ENCODE measurements at places on chromosomes 5 and 9. TPM values are rescaled to one million over a fixed set of nuclear protein-coding genes. Genes with fewer than 3 reads are reported as not detected.

The IL31RA gene
- 0.68 TPM for total RNA-seq

The DMRT2 gene
- not detected for total RNA-seq

The CCL27 gene
- total RNA-seq = not detected

The IRGM gene
- total RNA-seq = not detected

The IFNA21 gene
- not detected for total RNA-seq

The NANS gene
- total RNA-seq = 109 TPM

The NTRK2 gene
- total RNA-seq = 0.20 TPM

The LHX3 gene
- total RNA-seq = not detected

The ARID3C gene
- not detected for total RNA-seq

The BICD2 gene
- total RNA-seq = 20.1 TPM

The PCDHGA6 gene
- 1.3 TPM for total RNA-seq

The FKBP15 gene
- 19.1 TPM for total RNA-seq

The GBGT1 gene
- total RNA-seq = 1.3 TPM

The RNF44 gene
- total RNA-seq = 1.6 TPM

The GFI1B gene
- not detected for total RNA-seq

The PCDHA6 gene
- 0.12 TPM for total RNA-seq

The LCN15 gene
- not detected for total RNA-seq

The SHC3 gene
- 1.7 TPM for total RNA-seq

The MSX2 gene
- total RNA-seq = 3.8 TPM

The FOXD4L5 gene
- not detected for total RNA-seq

The ENG gene
- 32.1 TPM for total RNA-seq

The HAVCR1 gene
- total RNA-seq = not detected

The FABP6 gene
- total RNA-seq = 3.6 TPM

The TRAF2 gene
- total RNA-seq = 10.1 TPM

The LRRC19 gene
- total RNA-seq = not detected

The PCDH1 gene
- 2.2 TPM for total RNA-seq

The HSD17B3 gene
- total RNA-seq = not detected

The CLK4 gene
- 13.9 TPM for total RNA-seq

The HACD4 gene
- total RNA-seq = 0.24 TPM

The PCDHA8 gene
- 0.12 TPM for total RNA-seq

The IFNA2 gene
- not detected for total RNA-seq

The CARD9 gene
- not detected for total RNA-seq

The ACSL6 gene
- not detected for total RNA-seq

The IL4 gene
- total RNA-seq = not detected

The PCDHA11 gene
- not detected for total RNA-seq

The PTPN3 gene
- total RNA-seq = 1.6 TPM

The CDC25C gene
- total RNA-seq = 24.4 TPM

The HMMR gene
- 70.5 TPM for total RNA-seq

The PIP5K1B gene
- not detected for total RNA-seq

The ZNF483 gene
- 0.98 TPM for total RNA-seq

The RASGRF2 gene
- total RNA-seq = 0.98 TPM

The PCDHGA8 gene
- total RNA-seq = 1.6 TPM

The GPR151 gene
- not detected for total RNA-seq

The LSM11 gene
- total RNA-seq = 2.3 TPM

The ZNF366 gene
- not detected for total RNA-seq

The C9orf153 gene
- total RNA-seq = 0.48 TPM

The WDR31 gene
- 0.39 TPM for total RNA-seq

The SPATA31E1 gene
- total RNA-seq = not detected

The KIAA1958 gene
- total RNA-seq = 1.7 TPM

The TAS2R1 gene
- not detected for total RNA-seq

The NSA2 gene
- total RNA-seq = 70.5 TPM

The COL27A1 gene
- 2.8 TPM for total RNA-seq

The DEPDC1B gene
- 28.5 TPM for total RNA-seq

The ARHGEF39 gene
- total RNA-seq = 7.6 TPM

The WNT8A gene
- not detected for total RNA-seq

The CPLANE1 gene
- total RNA-seq = 14.1 TPM

The CEL gene
- total RNA-seq = 0.12 TPM

The TRMO gene
- total RNA-seq = 16.9 TPM

The CDO1 gene
- total RNA-seq = 2.6 TPM
